8988T (cell line): ENCODE measurements at places on chromosomes 5 and 9.

- DNase-seq = no peak
Measured at GRCh38 chr5:149855366-149855765, 89.2 kb downstream of the PDE6A start.

DNA sequence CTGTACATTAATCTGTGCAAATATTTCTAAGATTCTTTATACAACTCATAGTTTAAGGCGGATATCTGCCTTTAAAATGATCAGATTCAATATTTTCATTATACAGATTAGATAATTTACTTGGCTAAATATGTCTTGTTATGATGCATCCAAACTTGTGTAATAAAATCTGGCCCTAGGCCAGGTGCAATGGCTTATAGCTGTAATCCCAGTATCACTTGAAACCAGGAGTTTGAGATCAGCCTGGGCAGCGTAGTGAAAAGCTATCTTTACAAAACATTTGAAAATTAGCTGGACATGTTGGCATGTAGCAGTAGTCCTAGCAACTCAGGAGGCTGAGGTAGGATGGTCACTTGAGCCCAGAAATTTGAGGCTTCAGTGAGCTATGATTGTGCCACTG, 2002.2 kb upstream of the ACO1 start:
- DNase-seq = no peak

- DNase-seq = no peak
Measured at GRCh38 chr9:37155601-37156000, 35.2 kb downstream of the ZCCHC7 start.

- no peak for DNase-seq
Measured at GRCh38 chr5:156332245-156332644, 5.3 kb downstream of the SGCD start.

- no peak for DNase-seq
Measured at GRCh38 chr5:31496301-31496700, 35.6 kb downstream of the DROSHA start.

DNA sequence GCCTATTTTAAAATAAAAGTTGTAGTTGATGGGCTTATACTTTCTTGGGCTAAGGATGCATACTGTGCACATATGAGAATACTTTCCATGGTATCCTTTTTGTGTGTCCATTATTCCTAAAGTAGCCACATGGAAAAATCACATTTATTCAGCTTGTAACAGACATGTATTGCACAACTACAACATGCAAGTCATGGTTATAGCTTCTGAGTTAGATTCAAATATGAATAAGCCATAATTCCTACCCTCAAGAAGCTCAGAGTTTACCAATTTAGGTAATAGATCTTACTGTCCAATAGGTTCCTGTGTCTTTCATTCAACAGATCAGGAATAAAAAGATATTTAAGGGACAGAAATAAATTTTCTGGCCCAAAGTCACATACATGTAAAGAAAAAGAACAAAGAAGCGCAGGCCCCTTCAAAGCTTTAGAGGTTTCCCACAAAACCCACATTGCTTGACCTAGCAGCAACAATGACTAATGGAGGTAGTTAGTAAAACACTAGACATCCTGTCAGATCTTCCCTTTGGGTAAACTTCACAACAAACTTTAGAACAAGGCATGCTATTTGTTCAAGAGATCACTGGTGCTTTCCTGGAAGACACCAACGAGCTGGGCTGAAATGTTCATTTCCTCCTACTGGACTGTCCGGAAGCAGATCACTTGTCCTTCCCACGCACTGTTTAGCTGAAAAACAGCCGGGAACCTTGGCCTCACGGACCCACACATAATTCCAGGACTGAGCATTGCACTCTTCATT, 78.4 kb upstream of the ITGA1 start:
- no peak for DNase-seq

DNA sequence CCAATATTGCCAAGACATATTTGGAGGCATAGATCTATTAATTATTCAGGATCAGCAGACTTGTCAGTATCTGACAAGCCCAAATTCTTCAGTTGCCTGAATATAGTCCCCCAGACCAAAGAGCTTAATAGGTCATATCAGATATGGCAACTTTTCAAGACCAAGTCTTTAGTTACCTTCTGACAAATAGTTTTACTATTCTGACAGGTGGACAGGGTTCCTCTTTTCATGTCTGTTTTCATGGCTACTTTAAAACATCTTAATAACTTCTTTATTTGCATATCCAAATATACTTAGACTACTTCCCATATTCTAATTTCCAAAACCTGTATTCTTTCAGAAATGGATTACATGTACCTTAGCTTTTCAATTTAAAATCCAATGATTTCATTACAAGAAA, 65.4 kb downstream of the AUH start:
- no peak for DNase-seq

DNA sequence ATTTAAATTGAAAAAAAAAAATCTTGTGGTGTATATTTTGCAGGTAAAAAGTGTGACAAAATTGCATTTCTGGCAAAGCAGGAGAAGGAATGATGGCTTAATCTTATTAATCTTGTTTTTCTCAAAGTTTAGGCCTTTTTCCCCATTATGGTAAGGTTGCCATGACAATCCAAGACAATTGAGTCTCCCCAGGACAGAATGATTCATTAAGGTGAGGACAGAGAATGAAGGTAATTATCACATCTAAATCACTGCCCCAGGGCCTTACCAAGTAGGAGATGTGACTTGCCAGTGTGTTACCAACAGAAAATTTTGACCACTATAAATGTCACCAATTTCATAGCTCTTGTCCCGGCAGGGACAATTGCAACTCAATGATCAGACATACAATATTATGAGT, 439.2 kb downstream of the DNAH5 start:
- no peak for DNase-seq

DNA sequence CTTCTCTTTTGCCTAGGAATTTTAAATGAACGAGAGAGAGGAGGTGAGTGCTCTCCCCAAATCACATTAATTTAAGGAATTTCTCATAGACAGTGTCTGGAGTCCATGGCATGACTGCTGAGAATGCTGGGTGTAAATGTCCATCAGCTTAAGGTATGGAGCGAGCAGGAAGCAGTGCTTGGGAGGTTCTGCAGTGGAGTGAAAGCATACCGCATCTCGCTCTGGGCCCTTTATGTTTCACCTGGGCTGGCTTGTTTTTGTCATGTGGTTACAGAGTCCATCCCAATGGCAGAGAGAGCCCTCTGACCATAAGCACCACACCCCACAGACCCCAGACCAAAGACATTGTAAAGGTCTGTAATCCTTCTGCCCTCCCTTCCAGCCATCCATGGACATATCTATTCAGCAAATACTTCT, 20.6 kb upstream of the TNFAIP8 start:
- no peak for DNase-seq

GRCh38 chr9:119370816-119371215, 1.6 kb upstream of the BRINP1 start:
- DNase-seq = no peak

DNA sequence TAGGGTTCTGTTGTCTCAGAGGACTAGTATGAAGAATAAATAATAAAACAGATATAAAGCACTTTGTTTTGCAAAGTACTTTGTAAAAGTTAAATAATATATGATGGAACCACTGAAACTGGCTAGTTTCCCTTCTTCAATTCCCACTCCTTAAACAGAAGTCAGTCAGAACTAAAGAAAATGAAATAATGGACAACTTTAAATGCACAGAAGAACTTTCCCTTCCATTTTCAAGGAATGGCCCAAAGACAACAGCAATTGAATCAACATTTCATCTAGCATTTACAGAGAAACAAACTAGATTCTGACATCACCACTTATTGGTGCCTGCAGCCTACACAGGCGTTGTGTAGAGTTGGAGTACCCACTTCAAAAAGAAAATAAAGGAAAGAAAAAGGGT, 16.2 kb downstream of the DIAPH1 start:
- no peak for DNase-seq

DNA sequence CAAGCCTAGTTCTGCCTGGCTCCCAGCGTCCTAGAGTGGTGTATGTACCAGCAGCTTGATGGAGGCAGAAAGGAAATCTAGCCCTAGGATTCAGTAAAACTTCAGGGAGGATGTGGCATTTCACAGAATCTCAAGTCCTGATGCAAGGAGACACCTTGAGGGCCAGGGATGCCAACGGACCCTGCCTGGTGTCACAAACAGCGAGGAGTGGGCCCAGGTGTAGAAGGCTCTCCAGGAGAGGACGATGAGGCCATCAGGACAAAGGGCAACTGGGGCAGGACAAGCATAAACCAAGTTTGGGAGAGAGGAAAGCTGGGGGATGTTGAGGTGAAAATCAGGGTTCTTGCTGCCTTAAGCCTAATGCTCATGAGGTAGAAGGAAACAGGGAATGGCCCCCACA, 82.1 kb upstream of the SLC25A51 start:
- DNase-seq = no peak
